ENCODE measurements at places on chromosomes 4 and X.

- DNase-seq = no peak
Observed at GRCh38 chr4:74934888-74935287, 2.0 kb downstream of the PARM1 start.

GRCh38 chr4:761739-762138 is 56.1 kb downstream of the PCGF3 start:
- no peak for DNase-seq

DNA sequence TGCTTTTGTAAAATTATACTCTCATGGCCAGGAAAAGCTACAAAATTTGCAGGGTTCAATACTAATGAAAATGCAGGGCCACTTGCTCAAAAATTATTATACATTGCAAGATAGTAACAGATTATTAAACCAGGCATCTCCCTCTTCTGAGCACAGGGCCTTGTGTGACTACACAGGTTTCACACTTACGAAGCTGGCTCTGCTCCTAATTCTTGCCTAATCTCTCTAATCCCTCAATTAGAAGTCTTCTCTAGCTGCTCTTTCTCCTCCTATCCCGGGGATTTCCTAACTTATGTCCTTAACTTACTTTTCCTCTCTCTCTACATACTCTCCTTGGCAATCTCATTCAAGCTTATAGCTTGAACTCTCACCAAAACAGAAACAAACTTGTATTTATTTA is 168.3 kb downstream of the AREG start:
- DNase-seq = no peak

DNA sequence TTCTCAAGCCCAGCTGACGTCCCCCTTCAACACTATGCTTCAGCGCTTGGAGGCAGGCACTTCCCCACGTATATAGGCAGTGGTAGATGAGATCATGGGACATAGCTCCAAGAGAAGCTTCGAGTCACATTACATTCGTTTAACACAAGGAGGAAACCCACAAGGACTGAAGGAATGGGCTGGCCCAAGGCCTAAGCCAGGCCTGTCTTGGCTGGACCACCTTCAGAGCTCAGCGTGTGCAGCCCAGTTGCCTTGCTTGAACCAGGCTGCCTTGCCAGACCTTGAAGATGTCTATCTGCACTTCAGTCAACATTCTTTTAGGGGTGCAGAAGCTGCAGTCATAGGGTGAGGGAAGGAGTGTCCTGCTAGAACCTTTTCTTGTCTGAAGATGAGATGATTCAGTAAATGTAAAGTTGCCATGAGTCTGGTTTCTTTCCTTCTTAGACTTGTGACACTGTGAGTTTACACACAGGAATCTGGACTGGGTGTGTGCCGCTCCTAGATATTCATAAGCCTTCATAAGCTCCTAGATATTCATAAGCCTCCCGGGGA is 144.1 kb upstream of the RBPJ start:
- no peak for DNase-seq

DNA sequence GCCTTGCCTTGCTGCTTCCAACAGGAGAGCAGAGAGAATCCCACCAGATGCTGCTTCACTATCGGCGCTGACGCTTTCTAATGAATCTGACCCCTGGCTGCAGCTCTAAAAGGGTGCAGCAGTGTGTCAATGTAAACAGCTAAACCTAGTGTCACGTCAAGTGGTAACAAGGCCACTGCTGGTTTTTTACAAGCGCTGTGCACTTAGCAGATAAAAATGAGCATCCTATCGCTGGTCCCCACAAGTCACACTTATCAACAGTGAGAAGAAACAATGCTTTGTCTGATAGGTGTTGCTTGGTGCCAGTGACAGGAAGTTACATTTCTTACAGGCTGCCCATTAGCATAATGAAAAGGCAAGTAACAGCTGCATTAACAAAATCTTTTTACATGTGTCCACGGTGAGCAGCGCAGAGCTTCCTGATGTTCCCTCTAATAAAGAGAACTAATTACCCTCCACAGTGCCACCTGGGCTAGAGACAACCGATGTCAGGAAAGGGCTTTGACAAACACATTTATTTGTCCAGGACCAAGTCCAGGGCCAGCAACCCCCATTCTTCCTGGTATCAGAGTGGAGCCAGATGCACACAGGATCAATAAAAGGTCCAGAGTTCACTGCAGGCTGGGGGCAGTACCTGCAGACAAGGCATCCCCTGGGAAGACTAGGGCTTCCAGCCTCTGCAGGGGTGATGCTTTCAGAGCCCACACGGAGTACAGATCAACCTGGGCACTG is 176.0 kb downstream of the MGST2 start:
- no peak for DNase-seq

DNA sequence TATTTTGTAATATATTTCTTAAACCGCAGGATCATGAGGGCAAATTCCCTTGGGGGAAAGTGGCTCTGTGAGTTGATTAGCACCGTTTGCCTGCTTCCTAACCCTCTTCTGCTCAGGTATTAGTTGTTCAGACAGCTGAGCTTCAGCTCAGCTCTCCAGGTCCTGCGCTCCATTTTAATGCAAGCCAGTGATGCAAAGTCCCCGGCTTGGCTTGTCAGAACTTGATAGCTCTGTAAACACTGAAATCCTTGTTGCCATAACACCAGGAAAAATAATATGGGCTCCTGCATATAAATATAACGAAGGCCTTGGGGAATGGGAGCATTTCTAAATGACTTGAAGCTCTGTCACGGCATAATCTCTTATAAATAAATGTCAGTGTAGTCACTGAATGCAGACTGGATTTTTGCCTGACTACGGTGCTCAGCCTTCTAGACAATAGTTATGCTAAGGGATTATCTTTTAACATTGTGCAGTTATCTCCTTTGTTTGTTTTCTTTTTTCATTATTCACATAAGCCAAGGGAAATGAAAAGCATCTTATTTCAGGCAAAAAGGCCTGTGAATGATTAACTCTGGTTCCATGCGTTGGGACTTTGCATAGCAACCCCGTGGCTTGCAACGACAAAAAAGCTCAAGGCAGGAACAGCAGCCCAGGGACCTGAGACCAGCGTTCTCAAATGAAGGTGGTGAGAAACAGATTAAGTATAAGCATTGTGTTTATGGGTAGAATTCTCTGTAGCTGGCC is 253.2 kb downstream of the SPRY1 start:
- no peak for DNase-seq

- DNase-seq = no peak
Observed at GRCh38 chr4:157664726-157665125, 444.2 kb downstream of the GRIA2 start.

GRCh38 chr4:102400898-102401297 is 55.6 kb upstream of the SLC39A8 start:
- DNase-seq = no peak

DNA sequence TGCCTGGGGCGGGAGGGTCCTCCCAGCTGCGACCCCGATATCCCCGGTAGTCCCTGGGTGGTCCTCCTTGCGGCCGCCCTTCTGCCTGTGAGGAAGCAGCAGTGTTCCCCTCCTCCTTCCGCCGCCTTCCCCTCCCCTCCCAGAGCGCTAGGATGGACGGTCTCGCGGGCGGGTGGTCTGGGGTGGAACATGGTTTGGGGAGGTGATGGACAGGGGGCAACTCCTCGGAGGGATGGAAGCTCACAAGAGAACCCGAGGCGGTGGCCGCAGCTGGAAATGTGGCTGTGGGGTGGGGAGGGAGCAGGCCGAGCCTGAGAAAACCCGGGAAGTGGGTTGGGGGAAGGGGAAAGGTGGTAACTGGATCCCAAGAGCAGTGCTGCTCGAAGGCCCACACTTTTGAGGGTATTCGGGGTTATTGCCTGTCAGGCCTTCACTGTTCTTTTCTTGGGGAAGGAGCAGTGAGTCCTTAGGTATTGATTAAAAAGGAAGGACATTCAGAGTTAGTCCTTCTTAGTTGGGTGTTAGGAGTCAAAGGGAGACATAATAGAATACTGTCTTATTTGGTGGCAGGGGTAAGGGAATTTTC is 581 bp downstream of the UBE2K start:
- DNase-seq = no peak

GRCh38 chr4:122796801-122797404 is 29.7 kb upstream of the FGF2 start:
- DNase-seq = no peak

DNA sequence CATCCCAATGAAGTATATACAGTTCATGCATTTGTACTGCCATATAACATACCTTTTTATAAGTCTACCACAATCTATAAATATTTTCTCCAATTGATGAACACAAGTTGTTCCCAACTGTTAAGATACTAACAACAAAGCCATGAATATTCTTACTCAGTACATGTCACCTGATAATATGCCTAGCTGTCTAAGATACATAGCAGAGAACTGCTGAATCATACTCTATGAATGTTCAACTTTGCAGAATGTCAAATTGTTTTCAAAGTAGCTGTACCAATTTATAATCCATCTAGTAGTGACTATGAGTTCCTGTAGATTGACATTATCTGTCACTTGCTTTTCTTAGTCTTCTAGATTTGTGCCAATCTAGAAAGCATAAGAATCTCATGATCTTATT is 84.9 kb downstream of the RAB28 start:
- no peak for DNase-seq

- no peak for DNase-seq
Observed at GRCh38 chr4:1405636-1406393, 427 bp downstream of the NKX1-1 start.

GRCh38 chr4:184657144-184657543 is 7.6 kb downstream of the PRIMPOL start:
- DNase-seq = no peak

- DNase-seq = no peak
Observed at GRCh38 chr4:26126994-26127393, 193.8 kb upstream of the RBPJ start.

- no peak for DNase-seq
Observed at GRCh38 chrX:45894864-45895645, 650.2 kb downstream of the ZNF674 start.

DNA sequence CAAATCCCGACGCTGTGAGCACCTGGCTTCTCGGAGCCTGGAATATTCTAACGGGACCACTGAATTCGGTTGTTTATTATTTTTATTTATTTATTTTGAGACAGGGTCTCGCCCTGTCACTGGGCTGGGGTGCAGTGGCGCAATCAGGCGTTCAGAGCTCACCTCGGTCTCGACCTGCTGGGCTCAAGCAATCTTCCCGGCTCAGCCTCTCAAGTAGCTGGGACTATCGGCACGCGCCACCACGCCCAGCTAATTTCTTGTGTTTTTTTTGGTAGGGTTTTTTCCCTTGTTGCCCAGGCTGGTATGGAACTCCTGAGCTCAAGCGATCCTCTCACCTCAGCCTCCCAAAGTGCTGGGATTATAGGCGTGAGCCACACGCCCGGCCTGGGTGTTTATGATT is 21.5 kb upstream of the S100P start:
- DNase-seq = no peak

DNA sequence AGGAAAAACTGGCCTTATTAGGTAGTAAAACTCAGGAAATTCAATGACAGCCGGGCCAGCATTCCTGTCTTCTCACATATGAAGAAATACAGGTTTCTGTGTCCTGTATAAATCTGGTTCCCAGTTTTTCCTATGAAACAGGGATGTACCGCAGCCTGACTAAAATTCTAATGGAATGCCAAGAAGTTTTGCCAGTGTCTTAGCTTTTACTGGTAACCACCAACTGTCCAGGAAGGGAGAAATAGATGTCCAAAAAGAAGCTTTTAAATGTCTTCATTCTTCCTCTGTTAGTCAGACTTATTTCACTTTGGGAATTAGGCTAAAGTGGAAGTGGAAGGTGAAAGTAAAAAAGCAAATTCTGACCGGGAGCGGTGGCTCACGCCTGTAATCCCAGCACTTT is 108.0 kb upstream of the TBL1X start:
- no peak for DNase-seq

DNA sequence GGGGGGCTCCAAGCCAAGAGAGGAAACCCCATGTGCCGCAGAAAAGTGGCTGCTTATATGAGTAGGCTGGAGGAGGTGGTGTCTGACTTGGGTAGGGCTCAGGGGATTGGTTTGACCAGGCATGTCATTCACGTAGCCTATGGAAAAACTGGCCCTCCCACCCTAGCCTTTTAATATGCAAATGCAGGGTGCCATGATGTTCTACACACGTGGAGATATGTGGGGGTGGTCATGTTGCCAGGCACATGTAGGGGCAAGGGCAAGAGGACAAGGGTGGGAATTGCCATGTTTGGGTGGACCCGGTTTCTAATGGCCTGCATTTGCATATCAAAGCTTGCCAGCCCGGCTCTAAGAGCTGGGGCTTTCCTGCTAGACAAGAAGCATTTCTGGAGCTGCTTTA is 86.9 kb upstream of the SHISA3 start:
- no peak for DNase-seq
